ENCODE measurements at places on chromosomes 2 and 18.

- DNase-seq, result no peak
Measured at GRCh38 chr2:29347774-29348461, 232.7 kb downstream of the CLIP4 start.

DNA sequence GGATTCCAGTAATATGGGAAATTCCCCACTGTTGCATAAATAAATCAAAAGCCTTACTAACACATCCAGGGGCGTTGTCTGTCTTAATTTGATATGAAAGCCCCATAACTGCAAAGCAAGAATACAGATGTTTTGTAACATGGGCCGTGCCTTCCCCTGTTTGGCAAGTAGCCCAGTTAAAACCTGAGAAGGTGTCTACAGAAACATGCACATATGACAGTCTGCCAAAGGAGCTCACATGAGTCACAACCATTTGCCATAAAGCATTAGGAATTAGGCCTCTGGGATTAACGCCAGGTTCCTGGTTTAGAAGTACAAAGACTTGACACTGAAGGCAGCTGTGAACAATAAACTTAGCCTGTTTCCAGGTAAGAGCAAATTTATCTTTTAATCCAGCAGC is 43.1 kb upstream of the LONRF2 start:
- peak; percentile 64 for DNase-seq

DNA sequence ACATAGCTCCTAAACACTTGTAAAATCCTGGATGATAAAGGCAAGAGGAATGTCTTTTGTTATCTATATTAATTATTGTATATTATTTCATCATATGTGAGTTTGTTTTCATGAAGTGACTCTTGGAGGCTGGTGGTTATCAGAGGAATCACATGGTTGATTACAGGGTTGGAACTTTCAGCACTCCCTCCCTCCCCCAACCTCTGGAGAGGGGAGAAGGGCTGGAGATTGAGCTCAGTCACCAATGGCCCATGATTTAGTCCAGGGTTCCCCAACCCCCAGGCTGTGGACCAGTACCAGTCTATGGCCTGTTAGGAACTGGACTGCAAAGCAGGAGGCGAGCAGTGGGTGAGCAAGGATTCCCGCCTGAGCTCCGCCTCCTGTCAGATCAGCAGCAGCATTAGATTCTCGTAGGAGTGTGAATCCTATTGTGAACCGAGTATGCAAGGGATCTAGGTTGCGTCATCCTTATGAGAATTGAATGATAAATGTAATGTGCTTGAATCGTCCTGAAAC is 37.7 kb downstream of the FBXO48 start:
- DNase-seq, result no peak

DNA sequence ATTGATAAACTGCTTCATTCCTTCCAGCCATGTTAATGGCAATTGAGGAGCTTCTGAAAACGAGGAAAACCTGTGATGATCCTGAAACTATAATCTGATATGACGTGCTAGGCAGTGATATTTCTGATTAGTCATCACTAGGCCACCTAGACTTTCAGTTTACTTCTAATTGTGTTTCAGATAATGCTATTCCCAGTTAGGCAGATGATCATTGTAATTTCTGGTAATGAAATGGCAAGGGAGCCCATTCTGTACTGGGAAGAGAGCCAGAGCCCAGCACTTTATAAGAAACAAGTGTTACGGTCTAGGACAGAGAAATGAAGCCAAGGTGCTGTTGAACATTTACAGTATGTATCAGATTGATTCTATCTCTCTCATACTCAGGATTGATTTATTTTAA is 106.2 kb downstream of the CPO start:
- no peak for DNase-seq

DNA sequence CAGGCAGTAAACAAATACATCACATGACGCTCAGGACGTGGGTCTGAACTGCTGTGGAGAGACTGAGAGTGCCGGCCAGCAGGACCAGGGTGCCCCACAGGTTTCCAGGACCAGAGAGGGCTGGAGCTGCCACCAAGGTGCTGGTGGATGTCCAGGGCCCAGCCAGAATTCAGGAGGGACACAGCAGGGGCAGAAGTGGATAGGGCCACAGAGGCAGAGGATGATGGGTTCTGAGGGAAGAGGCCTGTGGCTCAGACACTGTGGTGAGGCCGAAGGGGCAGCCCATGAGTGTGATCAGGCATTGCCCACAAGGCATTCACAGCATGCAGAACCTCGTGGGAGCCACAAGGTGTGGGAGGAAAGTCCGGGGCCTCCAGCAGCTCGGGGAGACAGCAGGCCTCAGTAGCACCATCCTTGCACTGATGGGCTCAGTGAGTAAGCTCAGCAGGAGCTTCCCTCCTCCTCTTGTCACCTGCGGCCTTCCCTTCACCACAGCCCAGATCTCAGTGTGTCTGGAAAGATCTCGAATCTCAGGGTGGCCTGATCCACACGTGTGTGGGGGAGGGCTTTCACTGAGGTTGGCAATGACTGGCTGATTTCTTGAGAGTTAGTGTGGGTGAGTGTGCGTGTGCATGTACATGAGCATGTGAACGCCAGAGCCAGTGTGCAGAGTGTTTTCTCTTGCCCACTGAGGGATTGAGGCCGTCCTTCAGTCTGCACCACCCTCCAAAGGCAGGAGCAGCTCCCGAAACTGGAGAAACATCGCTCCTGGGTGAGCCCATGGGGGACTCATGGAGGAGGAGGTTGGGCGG is 181.8 kb upstream of the RAB6C start:
- no peak for DNase-seq

GRCh38 chr18:35634323-35634722 is 52.8 kb downstream of the GALNT1 start:
- DNase-seq, result no peak

- no peak for DNase-seq
Measured at GRCh38 chr2:111058264-111058663, 62.5 kb upstream of the BCL2L11 start.

- DNase-seq, result no peak
Measured at GRCh38 chr18:26419746-26420145, 128.6 kb downstream of the KCTD1 start.

- DNase-seq, result no peak
Measured at GRCh38 chr2:121071034-121071504, 213.9 kb downstream of the TFCP2L1 start.

- DNase-seq, result no peak
Measured at GRCh38 chr2:129642526-129643043, 336.9 kb upstream of the RAB6C start.

DNA sequence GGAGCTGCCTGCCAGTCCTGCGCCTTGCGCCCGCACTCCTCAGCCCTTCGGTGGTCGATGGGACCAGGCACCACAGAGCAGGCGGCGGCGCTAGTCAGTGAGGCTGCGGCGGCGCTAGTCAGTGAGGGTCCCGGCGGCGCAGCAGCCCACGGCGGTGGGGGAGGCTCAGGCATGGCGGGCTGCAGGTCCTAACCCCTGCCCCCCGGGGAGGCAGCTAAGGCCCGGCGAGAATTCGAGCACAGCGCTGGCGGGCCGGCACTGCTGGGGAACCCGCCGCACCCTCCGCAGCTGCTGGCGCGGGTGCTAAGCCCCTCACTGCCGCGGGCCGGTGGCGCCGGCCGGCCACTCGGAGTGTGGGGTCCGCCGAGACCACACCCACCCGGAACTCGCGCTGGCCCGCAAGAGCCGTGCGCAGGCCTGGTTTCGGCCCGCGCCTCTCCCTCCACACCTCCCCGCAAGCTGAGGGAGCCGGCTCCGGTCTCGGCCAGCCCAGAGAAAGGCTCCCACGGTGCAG is 867.4 kb downstream of the DSC3 start:
- no peak for DNase-seq

- peak; percentile 13 for DNase-seq
Measured at GRCh38 chr2:224284134-224284946, 117.6 kb downstream of the FAM124B start.

DNA sequence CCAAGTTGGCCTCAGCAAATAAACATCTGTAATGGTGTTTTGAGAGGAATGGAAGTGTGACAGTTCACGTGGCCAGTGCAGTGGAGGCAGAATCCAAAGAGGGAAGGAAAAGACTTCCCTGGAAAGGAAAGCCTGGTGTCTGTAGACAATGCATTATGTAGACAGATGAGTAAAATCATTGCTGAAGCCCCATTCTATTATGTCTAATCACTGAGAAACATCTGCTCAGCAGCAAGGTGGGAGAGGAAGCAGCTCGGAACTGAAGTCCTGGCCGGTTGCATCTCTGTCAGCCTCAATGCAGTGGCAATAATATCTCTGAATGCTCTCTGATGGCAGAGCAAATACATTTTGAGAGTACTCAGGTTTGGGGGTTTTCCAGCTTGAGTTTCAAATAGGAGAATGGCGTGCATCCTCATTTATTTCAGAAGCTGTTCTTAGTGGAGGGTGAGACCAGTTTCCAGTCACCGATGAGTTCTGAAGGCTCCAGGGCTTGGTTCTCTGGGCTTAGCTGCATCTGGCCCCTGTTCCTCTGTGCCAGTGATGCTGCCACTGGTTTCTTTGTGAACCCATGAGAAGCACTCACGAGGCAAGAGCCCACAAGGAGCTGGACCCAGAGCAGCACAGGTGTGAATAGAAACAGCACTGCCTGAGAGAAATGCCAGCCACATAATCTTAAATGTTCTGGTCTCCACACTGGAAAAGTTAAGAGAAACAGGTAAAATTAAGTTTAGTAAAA is 63.3 kb downstream of the RPIA start:
- no peak for DNase-seq

DNA sequence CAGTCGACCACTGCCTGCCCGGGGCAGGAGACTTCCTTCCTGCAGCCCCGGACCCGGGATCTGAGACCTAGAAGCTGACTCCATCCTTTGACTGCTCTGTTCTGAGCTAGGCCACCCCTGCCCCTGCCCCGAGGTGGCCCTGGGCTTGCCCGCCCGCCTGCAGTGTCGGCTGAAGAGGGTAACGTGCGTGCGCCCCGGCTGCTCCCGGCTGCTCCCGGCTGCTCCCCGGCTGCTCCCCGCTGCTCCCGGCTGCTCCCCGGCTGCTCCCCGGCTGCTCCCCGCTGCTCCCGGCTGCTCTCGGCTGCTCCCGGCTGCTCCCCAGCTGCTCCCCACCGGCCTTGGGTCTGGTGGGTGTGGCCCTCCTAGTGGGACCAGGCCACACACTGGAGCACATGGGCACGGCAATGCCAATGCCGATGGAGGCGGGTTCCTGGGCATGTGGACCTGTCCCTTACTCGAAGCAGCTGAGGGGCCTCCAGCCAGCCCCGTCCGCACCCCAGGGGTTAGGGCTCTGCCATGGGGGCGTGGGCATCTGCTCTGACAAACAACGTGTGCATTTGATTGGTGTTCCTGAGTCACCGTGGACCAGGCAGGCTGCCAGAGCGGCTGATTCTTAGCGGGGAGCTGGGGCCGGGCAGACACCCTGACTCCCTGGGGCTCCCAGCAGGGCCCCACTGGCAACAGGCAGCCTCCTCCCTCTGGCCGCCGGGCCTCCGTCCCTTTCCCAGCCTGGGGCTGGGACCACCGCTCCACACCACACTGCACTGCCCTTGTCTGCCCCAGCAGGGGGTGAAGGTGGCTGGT is 2.0 kb upstream of the GAL3ST2 start:
- DNase-seq, result no peak

- DNase-seq, result no peak
Measured at GRCh38 chr2:18745431-18746272, 156.3 kb upstream of the NT5C1B start.

GRCh38 chr2:237819231-237819630 is 20.7 kb downstream of the RBM44 start:
- no peak for DNase-seq

GRCh38 chr2:26704441-26704977 is 12.0 kb downstream of the KCNK3 start:
- no peak for DNase-seq

- no peak for DNase-seq
Measured at GRCh38 chr2:28600181-28600580, 104.3 kb downstream of the PLB1 start.

- DNase-seq, result no peak
Measured at GRCh38 chr2:227376656-227377396, 2.3 kb downstream of the TM4SF20 start.

DNA sequence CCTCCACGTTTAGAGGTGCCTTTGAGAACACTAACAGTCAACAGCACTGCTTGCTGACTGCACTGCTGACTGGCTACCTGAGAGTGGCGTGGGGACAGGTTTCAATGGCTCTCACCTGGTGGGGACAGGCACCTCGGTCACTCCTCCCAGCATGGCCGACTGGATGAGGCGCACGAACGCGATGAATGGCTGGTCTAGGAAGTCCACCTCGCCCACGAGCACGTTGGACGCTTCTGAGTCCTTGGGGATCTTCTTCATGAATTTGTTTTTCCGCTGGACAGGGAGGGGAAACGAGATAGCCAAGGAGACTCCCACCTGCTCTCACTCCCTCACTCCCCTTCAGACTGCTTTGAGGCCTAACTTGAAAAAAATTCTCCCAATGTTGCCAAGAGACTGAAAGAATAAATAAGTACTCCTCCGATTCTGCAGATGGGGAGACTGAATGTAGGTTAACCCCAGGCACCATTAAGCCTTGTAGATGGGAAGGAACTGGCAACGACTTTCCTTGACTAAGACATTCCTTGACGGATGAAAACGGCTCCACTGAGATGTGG is 57.3 kb downstream of the MTHFD2 start:
- DNase-seq, result no peak

DNA sequence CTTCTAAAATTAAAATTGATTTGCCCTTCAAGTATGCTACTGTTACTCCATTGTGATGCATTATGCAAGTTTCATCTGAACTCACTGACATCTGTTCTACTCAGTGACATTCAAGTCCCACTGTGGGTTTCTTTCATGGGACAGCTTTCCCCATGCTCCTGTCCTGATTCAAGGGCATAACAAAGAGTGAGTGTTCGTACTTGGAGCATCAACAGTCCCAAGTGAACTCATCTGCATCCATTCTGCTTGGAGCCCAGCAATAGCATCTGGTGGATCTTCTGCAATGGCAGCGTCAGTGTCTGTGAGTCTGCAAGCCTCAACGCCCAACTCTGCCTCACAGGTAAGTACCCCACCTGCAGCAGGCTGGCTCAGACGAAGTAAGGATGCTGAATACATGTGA is 27.5 kb downstream of the BUB1 start:
- DNase-seq, result no peak

- DNase-seq, result no peak
Measured at GRCh38 chr2:45178359-45178758, 169.1 kb upstream of the SIX2 start.

- DNase-seq, result no peak
Measured at GRCh38 chr18:5294113-5294456, 1.4 kb downstream of the ZBTB14 start.
